ENCODE measurements at places on chromosomes 6 and 20. TPM values are rescaled to one million over a fixed set of nuclear protein-coding genes. Genes with fewer than 3 reads are reported as not detected.

Gene CLIC1
- 467 TPM for total RNA-seq

Gene TMEM14C
- 304 TPM for total RNA-seq

Gene OPRM1
- total RNA-seq: not detected

GRCh38 chr20:36441416-36441815 is 99.9 kb upstream of the MYL9 start:
- no peak for DNase-seq

DNA sequence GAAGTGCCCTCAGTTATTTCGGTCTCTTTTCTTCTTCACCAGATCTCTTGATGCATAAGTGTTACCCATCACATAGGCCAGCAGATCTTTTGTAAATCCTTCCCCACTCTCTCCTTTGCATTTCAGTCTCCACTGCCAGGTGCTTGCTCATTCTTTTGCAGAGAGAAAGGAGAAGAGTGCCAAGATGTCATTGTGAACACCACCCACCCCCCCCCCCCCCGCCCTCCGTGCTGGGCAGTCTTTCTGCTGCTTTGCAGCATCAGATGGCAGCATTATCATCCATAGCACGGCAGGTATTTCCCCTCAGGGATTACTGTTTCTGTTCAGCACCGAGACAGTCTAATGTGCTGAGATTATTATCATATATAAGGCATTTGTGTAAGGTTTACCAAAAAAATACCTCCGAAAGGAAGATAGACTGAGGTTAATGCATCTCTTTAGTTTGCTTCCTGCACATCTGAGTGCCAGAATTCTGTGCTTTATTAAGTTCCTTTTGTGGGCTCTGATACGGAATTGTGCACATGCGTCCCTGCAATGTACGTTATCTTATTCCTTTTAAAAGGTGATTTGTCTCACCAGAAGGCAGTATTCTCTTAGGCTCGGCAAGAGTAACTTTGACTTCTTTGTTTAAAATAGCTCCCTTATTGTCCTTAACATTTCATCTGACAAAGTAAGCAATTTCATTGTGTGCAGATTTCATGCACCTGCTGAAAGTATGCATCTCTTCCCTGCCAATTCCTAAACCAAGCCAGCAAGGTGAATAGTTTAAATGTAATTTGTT is 128.8 kb downstream of the PHACTR1 start:
- DNase-seq: no peak

- DNase-seq: no peak
These were observed 18.1 kb upstream of the NXT1 start for GRCh38 chr20:23332467-23332866.

GRCh38 chr6:143063631-143064030 is 2.9 kb downstream of the AIG1 start:
- no peak for DNase-seq

DNA sequence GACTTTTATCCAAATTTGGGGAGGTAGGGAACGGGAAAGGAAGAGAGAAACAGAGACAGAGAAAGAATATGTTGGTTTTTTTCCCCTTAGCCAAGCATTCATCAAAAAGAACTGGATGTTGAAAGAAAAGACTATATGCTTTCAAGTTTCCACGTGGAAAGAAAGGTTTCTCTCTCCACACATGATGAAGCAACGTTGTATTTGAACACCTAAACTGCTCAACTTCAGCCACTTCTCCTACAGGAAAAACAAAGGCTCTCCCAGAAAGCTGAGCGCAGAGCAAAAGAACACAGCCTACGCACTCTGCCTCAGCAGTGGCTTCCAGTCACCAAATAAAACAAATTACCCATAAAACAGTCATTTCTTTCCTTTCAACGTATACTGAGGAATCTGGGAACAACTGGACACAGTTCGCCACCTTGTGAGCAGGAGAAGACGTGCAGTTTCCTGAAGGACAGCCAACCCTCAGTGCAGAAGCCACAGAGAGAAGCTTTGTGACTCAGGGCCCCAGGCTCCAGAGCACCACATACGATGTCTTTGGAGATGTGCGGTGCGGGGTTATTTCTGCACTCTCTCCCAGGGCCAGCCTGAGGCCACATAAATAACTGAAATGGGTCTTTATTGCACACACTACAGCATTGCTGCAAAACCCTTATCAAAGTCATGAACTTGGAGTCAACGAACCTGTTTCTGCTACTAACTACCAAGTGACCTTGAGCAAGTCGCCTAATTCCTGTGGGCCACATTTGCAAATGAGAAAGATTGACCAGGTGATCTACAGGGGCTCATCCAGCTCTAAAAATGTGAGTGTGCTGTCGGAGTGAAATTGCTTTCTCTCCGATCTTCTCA is 10.1 kb downstream of the IL17F start:
- peak; percentile 86 for DNase-seq

GRCh38 chr6:30645989-30646388 is 944 bp upstream of the C6orf136 start:
- DNase-seq: no peak

- DNase-seq: no peak
These were observed 133.2 kb upstream of the SNX9 start for GRCh38 chr6:157689875-157690274.

DNA sequence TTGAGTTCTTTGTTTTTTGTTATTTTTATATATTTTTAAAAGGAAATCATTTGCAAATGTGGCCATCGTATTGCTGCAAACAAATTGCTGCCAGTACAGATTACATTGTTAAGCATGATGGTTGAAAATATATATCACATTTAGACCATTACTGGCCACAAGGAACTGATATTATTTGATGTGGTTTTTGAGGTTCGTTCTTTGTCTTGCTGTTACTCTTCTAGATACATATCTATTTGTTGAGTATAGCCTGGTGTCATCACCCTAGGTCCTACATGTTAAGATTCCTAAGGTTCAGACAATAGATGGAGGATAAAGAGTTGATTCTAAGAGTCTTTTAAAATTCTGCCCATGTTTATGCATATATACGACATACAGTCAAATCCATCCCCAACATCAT is 306.0 kb downstream of the FARS2 start:
- DNase-seq: no peak

DNA sequence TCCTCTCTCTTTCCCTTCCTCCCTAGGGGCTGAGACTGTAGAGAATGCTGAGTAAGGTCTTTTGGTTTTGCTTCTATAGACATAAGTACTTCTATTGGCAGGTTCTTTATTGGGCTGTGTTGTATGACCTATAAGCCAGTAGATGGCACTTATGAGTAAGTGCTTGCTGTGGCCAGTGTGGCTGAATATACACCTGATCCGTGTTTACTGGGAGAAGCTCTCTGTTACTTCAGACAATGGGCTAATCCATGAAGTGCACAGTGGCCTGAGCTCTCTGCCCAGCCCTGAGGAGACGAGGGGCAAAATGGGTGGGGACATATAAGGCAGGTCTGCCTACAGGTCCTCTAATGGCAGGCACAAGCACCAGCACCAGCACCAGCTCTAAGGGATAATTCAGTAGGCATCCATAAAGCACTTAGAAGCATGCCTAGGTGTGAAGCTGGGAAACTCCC is 610.3 kb downstream of the RNF144B start:
- peak; percentile 82 for DNase-seq

DNA sequence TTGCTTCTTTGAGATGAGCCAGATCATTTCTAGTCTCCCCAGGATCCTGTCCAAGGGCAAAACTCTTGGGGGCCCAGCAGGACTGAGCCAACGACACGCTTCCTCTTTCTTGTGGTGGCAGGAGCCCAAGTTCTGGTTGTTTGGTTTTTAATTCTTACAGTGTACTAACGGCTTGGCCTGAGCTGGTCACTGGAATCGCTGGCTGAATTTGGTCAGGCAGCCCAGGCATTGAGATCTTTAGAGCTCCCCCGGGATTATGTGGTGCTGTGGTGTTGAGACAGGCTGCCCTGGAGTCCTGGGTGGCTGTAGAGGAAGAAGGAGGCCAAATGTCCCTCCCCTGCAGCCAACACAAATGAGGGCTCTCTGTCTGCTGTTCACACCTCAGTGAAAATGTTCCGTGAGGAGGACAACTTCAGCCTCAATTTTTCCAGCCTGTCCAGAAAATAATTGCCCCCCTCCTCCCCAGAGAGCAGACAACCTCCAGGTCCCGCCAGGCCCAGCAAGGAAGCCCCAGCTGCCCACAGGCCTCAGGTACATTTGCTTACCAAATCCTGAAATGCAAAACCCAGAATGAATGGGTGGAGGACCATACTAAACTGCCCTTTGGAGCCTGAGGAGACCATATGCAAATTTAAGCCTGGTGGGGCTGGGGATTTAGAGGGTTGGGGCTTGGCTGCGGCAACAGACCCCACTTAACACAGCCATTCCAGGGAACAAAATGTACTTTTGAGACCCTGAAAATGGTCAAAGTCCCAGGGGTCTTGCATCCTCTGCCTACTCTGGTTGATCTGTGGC is 23.6 kb downstream of the BNIP5 start:
- DNase-seq: no peak

GRCh38 chr6:84764332-84765049 is at the start of gene TBX18:
TBX18 (minus strand) TSS chr6:84764598; CDS start chr6:84764181, 417 bp downstream.
- DNase-seq: peak; percentile 96

DNA sequence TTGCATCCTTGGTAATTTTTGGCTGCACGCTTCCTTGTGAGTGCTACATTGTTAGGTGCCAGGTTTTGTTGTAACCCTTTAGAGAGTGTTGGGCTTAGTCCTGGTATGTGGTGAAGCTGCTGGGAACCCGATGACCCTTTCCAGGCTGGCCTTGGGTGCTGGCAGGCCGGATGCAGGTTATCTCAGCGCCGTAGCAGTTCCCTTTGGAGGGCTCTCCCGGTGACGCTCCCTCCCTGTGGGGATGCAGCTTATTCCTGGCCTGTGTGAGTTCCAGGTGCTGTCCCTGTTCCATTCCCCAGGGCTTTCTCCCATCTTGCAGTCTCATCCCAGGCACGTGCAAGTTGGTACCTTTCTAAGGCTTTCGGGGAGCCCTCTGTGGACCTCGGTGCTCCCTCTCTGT is 13.9 kb upstream of the BHLHE23 start:
- DNase-seq: no peak

GRCh38 chr20:52619671-52620070 is 352.5 kb upstream of the TSHZ2 start:
- no peak for DNase-seq

DNA sequence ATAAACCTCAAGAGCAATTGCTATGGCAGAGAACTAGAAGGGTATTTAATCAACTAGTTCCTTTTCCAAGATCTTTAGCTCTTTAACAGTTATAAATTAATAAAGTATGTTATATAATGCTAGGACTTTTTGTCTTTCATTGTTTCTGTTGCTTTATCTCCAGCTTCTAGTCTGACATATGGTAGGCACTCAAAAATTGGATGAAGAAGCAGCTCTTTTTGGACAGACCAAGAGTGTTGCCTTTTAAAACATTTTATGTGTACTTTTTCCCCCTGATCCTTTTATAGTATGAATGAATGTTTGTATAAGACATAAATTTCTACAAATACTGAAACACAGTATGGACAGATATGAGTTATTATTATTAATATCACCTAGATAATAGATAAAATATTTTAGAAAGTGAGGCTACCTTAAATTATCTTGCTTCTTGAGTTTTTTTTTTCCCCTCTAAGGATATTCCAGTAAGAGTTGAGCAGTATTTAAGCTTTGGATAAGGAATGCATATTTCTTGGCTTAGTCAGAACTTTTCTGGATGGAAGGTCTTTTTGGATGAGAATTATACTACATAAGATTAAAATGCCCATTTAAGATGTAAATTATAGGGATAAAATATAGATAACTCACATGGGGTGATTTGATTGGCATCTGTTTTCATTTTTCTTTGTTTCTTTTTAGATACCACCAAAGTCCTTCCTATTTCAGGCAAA is 16.6 kb downstream of the LAMA2 start:
- no peak for DNase-seq

DNA sequence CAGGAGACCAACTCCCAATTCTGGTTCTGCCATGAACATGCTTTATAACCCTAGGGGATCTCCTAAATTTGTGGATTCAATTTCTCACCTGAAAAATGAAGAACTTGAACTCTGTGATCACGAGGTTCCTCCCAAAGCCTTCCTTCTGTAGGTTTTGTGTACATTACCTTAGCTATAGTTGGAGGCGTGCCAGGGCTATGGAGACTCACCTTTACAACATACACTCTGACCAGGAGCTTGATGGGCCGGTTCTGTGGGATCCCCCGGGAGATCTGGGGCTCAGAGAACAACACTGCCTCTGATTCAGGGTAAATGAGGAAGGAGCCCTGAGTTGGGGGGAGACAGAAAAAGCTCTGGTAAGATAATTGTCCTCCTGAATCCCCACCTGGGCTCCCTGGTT is 34.1 kb downstream of the ERGIC3 start:
- DNase-seq: no peak

DNA sequence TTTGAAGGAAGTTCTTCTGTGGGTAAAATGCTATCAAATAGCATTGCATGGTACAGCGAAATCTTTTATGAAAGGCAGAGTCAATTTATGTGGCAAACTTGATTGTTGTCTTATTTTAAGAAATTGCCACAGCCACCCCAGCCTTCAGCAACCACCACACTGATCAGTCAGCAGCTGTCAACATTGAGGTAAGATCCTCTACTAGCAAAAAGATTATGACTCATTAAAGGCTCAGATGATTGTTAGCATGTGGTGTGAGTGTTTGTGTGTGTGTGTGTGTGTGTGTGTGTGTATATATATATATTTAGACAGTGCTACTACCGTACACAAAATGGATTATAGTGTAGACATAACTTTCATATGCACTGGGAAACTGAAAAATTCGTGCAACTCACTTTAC is 27.8 kb downstream of the LRRN4 start:
- no peak for DNase-seq

GRCh38 chr6:77626426-77626825 is 26.4 kb upstream of the MEI4 start:
- no peak for DNase-seq

Data from SK-MEL-5 (cell line).